ENCODE measurements at places on chromosomes 3 and 15. TPM values are rescaled to one million over a fixed set of nuclear protein-coding genes. Genes with fewer than 3 reads are reported as not detected.

Gene BOC
- 3.0 TPM for total RNA-seq

Gene DGKG
- 9.8 TPM for total RNA-seq

GRCh38 chr15:80310776-80311175 is 58.8 kb upstream of the CTXND1 start:
- DNase-seq, result no peak

Gene ADAMTS7
- 1.3 TPM for total RNA-seq

Gene ACOX2
- 2.8 TPM for total RNA-seq

Measured in PC-9 (cell line).